ENCODE measurements at places on chromosomes 3 and 15.

GRCh38 chr15:64566102-64566501 lies 105.7 kb downstream of the ZNF609 start:
- DNase-seq: no peak

- DNase-seq: no peak
Observed at GRCh38 chr3:73351423-73352071, 273.2 kb downstream of the PDZRN3 start.

DNA sequence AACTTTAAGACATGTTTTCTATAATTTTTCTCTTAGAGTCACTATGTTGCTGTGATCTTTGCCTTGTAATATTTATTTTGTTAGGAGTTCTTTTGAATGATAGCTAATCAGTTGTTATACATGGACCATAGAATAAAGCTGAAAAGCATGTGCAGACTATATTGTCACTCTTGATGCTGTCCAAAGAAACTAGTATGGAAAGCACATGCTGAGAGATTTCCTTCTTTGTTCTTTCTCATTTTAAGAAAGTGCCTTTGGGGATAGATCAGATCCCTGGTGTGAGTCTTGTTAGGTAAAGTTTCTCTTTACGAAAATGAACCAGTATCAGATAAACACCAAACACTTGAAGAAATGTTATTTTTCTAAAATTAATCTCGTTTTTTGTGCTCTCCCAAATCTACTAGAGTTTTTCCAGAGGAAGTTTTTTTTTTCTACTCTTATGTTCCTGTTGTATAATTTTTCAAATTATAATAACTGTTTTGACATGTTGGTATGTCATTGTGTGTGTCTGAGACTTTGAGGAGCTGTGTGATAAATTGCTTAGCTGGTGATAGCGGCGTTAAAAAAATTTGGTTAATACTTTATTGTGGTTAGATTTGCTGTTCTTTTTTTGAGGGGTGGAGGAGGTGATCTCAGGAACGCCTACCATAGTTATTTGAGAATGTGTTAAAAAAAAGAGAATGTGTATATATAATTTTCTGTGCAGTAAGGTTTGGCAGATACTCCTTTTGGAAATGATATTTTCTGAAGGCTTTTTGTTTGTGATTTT lies 2.2 kb downstream of the PIAS1 start:
- DNase-seq: no peak

DNA sequence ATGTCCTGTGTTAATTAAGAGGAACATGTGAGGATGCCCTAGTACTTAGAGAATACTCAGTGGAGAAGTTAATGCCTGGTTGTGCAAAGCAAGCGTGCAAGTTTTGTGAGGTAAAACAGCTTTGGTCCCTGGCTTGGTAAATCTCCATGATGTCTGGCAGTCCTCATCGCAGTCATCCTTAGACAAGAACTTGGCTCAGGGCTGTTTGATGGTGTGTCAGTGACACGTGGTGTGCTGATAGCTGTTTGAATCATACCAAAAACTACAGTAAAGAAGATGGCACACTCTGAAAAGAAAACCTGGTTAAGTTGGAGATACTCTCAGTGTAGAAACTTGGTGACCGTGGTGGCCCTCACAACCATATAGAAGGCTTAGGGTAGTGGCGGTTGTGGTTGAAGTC lies 361.7 kb downstream of the FEZF2 start:
- no peak for DNase-seq

DNA sequence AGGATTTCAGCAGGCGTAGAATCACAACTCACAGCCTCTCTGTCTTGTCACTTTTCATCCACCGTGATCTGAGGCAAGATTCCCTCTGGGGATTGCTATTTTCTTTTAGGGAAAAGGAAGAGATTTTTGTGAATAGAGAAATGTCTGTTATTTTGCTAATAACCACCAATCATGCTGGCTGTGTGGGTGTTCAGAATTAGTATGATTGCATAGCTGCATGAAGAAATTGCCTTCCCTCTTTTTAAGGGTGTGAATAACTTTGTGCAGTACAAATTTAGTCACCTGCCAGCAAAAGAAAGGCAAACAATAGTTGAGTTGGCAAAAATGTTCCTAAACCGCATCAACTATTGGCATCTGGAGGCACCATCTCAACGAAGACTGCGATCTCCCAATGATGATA lies 60.8 kb downstream of the KAT2B start:
- DNase-seq: no peak

- no peak for DNase-seq
Observed at GRCh38 chr3:177279118-177279815, 82.0 kb upstream of the TBL1XR1 start.
